ENCODE measurements at places on chromosomes 13 and 19.

- DNase-seq = no peak
Measured at GRCh38 chr13:34207872-34208271, 389.9 kb downstream of the RFC3 start.

DNA sequence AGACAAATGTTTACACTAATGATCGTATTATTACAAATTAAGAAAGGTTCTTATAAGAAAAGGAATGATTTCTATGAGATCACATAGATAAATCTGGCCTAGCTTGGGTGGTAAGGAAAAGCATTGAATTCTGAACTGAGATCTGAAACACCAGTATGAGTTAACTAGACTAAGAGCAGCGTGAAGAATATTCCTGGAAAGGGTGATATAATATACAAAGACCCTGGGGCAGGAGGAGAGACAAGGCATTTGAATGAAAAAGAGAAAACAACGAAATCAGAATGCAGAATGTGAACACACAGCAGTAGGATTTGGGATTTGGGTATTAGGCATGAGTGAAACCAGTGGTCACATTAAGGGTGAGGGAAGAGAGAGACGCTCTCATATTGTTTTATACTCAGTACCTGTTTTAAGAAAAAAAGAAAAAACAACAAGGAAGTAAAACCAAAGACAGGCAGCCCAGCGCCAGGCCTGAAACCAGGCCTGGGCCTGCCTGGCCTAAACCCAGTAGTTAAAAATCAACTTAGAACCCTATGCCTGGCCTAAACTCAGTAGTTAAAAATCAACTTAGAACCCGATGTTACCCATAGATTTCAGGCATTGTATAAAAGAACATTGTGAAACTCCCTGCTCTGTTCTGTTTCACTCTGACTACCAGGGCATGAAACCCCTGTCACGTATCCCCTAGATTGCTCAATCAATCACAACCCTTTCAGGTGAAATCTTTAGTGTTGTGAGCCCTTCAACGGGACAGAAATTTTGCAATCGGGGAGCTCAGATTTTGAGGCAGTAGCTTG, 287.1 kb downstream of the ITGBL1 start:
- DNase-seq = no peak

DNA sequence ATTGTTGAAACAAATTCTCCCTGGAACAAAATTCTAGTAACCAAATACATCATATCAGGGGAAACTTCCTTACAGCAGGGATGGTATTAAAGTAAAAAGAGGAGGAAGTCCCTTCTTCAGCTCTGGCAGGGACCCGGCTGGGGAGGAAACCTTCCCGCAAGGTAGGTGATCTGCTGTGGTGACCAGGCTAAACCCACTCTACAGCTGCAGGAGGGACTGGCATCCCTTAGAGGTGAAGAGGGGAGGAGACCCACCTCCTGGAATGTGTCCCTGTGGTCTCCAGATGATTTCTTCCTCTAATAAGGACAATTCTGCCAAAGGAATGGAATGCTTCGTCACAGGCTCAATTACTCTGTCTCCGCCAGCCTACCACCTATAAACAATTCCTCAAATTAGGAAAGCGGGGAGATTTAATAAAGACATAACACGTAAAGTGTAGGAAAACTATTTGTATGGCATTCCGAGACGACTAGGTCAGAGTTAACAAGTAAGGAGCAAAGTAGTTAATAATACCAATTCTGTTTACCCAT, 637 bp upstream of the PDS5B start:
- DNase-seq = no peak

DNA sequence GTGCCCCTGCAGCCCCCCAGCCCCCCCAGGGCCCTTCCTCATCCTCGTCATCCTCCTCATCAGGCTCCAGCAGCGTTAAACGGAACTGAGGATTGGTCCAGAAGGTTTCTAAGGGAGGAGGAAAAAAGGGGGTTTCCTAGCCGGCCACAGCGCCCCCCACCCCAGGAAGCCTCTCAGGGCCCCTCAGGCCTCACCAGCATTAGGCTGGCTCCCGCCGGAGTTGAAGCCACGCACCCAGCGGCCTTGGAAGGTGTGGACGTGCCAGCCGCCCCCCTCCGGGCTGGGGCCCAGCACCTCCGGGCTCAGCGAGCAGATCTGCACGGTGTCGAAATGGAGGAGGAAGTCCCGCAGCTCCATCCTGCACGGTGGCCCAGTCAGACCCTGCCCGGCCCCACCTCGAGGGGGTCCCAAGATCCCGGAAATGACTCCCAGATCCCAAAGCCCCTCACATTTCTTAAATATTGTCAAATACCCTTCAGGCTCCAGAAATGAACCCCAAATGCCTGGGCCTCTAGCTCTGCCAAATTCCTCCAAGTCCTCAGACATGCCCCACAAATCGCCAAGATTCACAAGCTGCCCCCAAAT, 6.9 kb downstream of the CAPN12 start:
- no peak for DNase-seq

GRCh38 chr19:48637948-48638830, 1.0 kb upstream of the DBP start:
- peak; percentile 85 for DNase-seq

- DNase-seq = no peak
Measured at GRCh38 chr19:512547-513365, 5.5 kb downstream of the TPGS1 start.

DNA sequence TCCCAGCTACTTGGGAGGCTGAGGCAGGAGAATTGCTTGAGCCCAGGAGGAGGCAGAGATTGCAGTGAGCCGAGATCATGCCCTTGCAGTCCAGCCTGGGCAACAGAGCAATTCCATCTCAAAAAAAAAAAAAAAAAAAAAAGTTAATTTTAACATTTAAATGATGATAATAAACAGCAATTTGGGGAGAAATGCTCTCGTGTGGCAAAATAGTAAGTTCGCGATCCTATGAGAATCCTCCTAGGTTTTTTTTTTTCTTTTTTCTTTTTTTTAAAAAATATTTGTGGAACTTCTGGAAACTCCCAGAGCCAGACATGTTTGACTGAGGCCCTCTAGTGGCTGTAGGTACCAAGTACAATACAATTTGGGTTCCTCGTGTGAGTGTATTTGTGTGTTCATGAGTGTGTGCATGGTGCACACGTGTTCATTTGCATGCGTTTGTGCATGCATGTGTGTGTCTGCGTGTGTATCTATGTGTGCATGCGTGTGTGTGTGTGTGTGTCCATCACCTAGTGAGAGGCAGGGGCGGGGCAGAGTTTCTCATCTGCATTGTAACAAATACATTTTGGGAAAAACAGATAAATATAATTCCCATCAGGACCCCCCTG, 31.2 kb downstream of the TMPRSS9 start:
- DNase-seq = no peak

DNA sequence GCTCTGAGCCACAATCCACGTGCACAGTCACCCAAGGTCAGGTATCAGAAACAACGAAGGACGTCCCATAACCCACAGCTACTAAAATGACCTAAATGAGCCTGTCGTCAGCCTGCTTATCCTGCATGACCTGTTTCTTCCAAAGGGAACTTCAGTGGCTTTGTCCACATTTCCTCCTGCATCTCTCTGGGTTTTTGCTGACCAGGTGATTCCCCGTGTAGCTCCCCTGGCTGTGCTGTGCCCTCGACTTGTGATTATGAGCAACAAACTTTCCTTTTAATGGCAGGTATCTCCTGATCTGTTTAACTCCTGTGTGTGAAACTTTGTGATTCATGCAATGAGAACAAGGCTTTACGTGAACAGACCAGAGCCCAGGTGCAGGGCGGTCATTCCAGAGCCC, 81.0 kb downstream of the PEG3 start:
- DNase-seq = no peak

- no peak for DNase-seq
Measured at GRCh38 chr13:37473035-37473434, 125.5 kb downstream of the POSTN start.

DNA sequence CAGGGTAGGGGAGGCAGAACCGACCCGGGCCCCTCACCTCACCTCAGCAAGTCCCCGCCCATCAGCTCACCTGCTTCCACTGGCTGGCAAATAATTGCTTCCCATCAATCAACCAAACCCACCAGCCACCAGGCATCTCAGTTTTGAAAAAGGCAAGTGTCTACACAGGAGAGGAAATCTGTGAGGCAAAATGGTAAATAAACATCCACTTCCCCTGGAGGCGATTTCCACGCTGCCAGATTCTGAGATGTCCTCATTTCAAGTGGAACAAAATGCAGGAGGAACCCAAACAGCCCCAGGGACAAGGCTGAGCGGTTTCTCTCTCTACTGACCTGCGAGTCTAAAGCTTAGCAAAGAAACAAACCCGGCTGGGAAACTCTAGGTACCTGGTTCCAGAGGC, 117.5 kb downstream of the CRYL1 start:
- DNase-seq = no peak

DNA sequence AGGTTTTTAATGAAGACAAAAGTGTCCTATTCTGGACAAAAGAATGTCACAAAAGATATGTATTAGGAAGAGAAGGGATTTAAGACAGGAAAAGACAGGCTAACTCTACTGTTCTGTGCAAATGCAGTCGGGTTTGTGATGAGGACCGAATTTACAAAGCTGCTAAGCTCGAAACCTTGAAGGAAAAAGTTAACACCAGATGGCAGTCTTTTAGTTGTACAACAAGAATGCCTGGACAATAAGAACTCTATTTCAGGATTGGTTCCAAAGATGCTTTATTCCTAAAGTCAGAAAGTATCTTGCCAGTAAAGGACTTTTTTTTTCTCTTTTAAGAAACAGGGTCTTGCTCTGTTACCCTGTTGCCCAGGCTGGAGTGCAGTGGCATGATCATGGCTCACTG, 51.1 kb downstream of the HS6ST3 start:
- no peak for DNase-seq

GRCh38 chr19:37928527-37929286, 21.7 kb downstream of the SIPA1L3 start:
- DNase-seq = no peak

GRCh38 chr19:44671400-44671799, at the start of gene CEACAM19:
Gene CEACAM19 (plus strand): TSS chr19:44671482. CDS start chr19:44671932, 450 bp downstream.
- no peak for DNase-seq

DNA sequence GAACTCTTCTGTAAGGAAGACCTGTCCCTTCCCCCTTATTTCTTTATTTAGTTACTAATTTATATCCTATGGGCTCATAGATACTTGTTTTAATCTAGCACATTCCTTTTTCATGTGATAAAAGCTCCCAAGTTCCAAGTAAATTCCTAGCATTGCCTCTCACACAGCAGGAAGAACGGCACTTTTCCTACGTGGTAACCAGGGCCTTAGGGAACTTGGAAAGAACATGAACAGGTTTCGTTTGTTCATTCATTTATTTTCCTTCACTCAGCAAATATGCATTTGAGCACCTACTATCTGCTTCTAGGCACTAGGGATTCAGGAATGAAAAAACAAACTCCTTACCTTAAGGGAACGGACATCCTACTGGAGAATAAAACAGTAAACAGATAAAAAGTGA, 125.1 kb downstream of the SIPA1L3 start:
- DNase-seq = no peak

DNA sequence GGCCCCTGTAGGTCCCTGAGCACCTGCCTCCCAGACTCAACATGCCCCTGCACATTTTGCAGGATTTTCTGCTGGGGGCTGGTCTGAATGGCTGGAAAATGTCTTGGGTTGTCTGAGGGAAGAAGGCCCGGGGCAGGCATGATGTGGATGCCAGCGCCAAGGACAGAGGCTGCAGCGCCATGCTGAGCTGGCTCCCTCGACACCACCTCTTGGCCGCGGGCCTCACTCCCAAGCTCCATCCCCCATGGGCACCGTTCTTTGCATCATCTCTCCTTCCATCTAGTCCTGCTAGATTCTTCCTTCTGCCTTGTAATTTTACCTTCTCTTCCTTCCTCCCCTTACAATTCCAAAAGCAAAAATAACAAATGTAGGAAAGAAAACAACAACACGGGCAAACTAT, 70.6 kb downstream of the ZIC5 start:
- no peak for DNase-seq

- DNase-seq = no peak
Measured at GRCh38 chr19:10333758-10334587, 644 bp upstream of the RAVER1 start.

- DNase-seq = no peak
Measured at GRCh38 chr19:51980116-51980736, 6.4 kb downstream of the ZNF350 start.

DNA sequence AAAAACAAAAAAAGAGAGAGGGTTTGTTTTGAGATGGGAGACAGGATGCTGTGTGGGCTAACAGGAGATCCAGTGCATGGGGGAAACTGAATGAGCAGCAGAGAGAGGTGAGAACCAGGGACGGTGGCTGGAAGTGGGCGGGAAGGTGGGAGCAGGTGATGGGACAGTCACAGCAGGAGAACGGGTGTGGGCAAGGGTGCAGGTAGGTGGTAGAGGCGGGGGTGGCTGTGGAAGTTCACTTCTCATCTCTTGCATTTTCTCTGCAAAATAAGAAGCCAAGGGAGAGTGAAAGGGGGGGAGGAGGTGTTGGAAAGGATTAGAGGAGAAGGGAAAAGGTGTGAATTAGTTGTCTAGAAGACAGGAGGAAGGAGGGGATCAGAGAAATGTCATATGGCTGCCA, 21.9 kb downstream of the FBXO17 start:
- DNase-seq = no peak

DNA sequence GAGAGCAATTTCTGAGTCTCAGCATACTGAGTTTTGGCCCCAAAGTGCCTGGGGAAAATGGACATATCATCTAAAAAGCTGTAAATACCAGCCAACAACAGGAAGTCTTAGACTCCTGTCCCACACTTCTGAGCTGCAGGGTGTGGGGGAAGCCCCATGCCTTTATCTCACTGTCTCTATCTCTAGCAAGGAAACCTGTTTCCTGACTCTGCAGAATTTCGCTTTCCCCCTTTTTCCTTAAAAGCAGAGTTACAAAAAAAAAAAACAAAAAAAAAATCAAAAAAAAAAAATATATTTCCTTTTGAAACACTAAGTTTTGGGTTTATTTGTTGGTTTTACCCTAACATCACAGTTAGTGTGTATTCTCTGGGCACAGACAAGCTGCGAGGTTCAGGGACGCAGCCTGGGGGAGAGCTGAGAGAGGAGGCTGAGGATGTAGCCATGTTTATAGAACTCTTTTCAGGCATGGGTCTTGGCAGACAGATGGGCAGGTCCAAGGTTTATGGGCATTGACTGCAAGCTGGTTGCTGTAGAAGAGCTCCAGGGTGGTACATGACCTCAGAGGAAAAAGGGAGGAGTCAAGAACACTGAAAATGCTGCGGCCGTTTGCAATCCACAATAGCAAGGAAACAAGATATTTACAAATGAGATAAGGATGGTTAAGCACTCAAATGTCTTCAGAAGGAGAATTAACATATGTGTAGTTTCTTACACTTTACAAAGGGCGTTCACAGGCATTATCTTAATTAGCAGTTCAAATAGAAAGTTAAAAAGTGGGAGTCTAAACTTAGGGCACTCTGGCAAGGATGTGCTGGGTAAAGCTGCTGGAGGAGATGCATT, 4.9 kb downstream of the MBNL2 start:
- no peak for DNase-seq
